ENCODE measurements at places on chromosomes 12 and 14.
A peak's percentile ranks its signal among the peaks of the same experiment; 100 is the strongest.

DNA sequence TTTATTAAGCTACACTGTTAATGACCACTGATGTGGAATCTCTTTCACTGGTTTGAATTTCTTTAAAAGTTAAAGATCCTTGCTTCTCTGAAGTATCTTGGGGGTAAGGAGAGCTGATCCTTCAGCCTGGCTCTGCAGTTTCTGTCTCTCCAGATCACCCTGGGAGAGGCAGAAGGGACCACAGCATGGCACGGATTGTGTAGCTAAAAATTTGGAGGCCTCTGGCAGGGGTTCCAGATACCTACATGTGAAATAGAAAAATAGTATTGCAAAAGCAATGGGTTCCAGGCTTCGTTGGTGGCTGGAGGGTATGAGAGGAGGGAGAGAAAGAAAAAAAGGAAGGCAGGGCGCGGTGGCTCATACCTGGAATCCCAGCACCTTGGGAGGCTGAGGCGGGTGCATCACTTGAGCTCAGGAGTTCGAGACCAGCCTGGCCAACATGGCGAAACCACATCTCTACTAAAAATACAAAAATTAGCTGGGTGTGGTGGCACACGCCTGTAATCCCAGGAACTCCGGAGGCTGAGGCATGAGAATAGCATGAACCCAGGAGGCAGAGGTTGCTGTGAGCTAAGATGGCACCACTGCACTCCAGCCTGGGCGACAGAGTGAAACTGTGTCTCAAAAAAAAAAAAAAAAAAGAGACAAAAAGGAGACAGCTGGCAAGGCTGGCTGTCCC, 3.4 kb downstream of the CHST11 start:
- no peak for DNase-seq

DNA sequence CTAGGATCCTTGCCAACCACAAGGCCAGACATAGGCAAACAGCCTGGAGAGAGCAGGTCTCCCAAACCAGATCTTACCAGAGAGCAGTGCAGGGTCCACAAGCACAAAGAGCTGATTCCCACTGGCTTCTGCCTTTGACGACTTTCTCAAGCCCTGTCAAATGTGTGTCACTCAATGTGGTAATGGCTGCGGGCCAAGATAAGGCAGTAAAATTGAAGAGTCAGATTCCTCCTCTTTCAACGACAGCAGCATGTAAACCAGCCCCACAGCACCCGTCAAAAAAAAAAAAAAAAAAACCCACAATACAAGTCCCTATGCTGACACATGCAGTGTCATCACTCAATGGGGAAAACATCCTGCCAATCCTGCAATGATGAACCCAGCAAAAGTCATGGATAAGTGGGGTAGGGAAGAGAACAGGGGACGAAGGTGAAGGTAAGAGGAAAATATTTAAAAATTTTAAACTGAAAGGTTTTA, at the start of gene STON2:
Gene STON2 (minus strand): TSS at position 123 of the 477 bp plus-strand sequence. CDS start 1,942 bp downstream, outside the sequence.
- no peak for DNase-seq

DNA sequence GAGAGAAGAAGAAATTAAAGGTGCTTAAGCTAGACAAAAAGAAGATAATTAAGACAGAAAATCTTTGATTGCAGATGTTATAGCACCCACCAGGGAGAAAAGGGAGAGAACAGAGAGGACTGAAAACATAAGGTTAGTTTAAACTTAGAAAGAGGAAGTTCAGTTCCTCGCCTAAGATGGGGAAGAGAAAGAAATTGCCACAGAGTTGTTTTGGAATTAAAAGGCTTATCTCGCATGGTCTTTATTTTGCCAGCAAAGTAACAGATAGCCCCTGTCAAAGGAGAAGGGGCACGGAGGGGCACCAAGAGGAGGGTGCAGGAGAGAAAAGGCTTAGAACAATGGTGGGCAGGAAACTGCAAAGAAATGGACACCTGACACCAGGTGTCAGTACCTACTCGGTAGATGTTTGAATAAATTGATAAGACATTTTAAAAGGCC, 17.8 kb upstream of the OXA1L start:
- no peak for DNase-seq

- no peak for DNase-seq
Measured at GRCh38 chr14:26601856-26602255, 4.0 kb upstream of the NOVA1 start.

DNA sequence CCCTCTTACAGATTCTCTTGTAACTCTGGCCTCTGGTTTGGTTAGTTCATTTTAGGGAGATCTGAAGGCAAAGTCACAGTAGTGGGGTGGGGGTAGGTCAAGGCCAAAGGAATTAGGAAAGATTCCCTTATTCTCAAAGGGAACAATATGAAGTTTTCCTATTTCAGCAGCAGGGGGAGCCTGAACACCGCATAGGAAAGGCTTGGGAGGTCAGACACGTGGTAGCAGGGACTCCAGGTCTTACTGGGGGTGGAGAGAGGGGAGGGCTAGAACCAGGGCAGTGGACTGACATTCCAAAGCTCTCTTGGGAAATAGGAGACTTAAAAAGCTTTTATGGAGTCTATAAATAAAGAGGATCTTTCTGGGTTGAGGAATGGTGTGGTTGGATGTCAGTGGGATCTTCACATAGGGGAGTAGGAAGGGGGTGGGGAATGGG, 1.3 kb downstream of the ZC3H10 start:
- peak; percentile 66 for DNase-seq

- no peak for DNase-seq
Measured at GRCh38 chr14:100428727-100429126, 105.6 kb downstream of the SLC25A47 start.
